AG09309 (cell line): ENCODE measurements at places on chromosomes 1 and 21.
A peak's percentile ranks its signal among the peaks of the same experiment; 100 is the strongest.

DNA sequence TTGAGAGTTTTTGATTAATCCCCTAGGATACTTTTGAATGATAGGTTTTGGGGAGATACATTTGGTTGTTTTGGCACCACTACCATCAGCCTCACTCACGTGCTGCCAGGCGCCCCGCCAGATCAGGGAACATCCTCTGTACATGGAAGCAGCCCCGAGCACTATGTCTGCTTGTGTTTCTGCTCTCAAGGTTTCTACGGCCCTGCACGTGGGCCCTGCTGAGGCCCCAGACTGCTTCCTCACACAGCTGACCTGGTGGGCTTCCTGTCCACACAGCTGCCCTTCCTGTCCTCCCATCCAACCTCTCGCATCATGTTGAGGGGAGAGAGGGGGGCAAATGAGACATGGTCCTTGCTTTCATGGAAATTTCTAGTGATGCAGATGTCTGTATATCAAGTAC lies 20.0 kb downstream of the ADARB1 start:
- no peak for DNase-seq

GRCh38 chr1:154253671-154254070 lies 18.8 kb upstream of the HAX1 start:
- no peak for DNase-seq

GRCh38 chr1:3899754-3900149 lies 320 bp downstream of the C1orf174 start:
- DNase-seq = no peak

GRCh38 chr1:241485554-241485992 lies 34.0 kb downstream of the FH start:
- no peak for DNase-seq

GRCh38 chr1:23167353-23168078 lies 1.1 kb downstream of the LUZP1 start:
- DNase-seq = no peak

DNA sequence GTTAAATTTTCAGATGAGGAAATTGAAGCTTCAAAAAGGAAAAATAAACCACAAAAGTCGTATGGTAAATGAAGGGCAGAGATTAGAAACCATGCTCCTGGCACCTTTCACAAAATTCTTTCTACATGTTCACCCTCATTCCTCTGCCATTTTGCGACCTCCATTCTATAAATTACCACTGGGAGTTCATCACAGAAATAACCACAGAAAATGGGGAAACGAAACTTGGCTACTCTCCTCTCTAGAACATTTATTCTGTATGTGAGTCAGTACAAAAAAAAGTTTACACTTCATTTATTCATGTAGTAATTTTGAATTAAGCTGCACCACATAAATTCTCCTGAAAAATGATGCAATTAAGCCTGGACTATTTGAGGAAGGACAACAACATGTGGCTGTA lies 320.9 kb upstream of the C1orf87 start:
- no peak for DNase-seq

DNA sequence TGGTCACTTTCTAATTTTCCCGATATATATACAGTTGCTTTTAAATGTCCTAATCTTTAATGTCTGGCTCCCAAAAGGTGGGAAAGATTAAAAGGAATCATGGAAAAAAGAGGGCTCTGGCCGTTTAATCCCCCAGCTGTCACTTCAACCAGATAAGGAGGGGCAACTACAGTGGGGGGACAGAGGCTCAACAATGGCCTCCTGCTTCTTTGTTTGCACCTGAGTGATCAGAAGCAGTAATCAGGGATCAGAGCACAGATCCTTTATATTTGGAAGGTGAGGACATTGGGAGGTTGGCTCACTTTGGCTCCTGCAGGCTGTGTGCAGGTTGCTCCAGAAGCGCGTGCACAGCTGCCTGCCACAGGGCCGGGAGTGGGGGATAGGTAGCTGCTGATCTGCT lies 212.8 kb downstream of the FMN2 start:
- no peak for DNase-seq

GRCh38 chr1:212485913-212486618 lies 53.3 kb downstream of the NENF start:
- DNase-seq = peak; percentile 84

GRCh38 chr1:149888999-149889289 lies 10.4 kb upstream of the BOLA1 start:
- DNase-seq = no peak

DNA sequence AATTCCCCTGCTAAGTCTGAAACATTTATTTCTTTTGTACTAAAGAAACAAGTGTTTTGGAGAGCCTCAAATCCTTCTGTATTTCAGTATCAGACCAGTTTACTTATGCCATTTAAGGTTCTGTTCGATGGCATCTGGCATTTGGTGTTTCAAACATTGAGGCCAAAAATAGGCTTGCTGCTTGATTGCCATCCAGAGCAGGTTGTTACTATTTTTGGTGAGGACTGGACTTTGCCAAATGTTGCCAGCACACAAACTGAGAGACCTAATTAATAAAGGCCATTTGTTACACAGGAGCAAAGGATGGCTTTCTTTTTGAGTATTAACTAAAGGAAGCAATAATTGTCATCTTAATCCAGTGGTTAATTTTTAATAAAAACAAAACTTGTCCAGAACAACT lies 26.2 kb downstream of the VPS45 start:
- no peak for DNase-seq

GRCh38 chr1:161311595-161312181 lies 1.9 kb upstream of the MPZ start:
- DNase-seq = no peak

DNA sequence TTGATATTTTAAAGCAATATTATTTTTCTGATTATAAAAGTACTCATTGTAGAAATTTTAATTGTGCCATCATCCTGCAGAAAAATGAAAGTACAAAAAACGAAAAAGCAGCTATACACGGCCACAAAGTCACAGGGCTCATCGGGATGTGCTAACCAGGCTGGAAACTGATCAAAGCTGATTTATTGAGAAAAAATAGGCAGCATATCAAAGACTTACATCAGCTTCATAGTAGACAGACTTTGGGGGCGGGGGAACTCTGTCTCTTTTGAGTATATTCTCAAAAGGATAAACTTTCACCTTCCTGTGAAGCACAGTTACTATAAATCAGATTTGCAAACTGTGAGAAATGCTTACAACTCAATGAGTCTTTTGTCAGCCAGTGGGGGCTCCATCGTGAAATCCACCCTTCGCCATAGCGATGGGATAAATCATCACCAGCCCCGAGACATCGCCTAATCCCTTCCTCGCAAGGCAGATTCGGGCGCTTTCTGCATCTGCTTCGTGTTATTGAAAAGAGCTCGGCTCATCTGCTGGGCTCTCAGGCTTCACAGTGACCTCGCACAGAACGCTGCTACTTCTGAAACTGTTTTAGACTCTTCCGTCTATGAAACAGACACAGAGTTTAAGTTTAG lies 69.2 kb upstream of the ERG start:
- peak; percentile 25 for DNase-seq

DNA sequence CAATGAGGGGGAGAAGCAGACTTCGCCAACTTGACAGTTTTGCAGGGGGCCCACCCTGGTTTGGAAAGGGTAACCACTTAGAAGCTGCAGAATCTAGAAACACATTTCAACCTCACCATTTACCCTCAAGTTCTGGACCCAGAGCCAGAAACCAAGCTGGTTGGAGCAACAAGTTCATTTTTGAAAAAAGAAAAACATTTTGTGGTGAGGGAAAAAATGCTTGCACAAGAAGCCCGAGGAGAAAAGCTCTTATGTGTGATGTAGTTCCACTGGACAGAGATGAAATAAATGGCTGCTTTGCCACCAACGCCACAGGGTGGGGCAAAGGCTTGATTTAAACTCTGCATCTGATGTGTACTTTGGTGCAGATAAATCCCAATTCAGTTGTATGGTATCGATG lies 10.6 kb upstream of the NGF start:
- no peak for DNase-seq

- DNase-seq = no peak
Measured at GRCh38 chr1:94926126-94926914, 590 bp downstream of the CNN3 start.

DNA sequence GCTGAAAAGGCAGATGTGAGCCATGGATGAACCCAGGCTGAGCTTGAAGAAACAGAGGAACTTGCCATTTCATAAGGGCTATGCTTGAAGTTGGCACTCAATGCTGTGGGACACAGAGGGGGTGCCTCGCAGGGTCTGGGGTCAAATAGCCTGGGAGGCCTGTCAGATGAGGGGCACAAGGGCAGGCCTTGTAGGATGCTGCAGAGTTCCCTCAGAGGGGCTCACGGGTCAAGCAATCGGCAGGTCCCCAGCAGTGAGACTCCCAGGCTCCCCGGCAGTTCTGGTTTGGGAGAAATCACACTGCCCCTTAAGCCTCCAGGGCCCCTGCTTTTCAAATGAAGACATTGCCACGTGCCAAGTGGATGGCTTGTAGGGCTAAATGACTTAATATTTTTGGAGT lies 116.7 kb upstream of the GRIK3 start:
- DNase-seq = no peak

DNA sequence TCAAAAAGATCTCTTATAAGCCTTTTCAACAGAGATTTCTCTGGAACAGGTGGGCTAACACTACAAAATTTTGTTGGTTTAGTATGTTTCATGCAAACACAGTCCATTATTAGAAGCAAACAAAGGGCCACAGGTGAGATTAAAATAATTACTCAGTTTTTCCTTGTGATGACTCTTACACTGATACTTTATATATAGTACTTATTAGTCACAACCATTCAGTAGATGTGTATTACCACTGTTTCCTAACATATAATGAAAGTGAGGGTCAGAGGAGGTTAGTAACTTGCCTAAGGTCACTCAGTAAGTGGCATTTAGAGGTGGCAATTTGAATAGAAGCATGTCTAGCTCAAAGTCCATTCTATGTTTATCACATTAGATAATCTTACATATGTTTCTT lies 44.2 kb downstream of the CYYR1 start:
- no peak for DNase-seq
